ENCODE measurements at places on chromosomes 6 and 20.
A peak's percentile ranks its signal among the peaks of the same experiment; 100 is the strongest.

DNA sequence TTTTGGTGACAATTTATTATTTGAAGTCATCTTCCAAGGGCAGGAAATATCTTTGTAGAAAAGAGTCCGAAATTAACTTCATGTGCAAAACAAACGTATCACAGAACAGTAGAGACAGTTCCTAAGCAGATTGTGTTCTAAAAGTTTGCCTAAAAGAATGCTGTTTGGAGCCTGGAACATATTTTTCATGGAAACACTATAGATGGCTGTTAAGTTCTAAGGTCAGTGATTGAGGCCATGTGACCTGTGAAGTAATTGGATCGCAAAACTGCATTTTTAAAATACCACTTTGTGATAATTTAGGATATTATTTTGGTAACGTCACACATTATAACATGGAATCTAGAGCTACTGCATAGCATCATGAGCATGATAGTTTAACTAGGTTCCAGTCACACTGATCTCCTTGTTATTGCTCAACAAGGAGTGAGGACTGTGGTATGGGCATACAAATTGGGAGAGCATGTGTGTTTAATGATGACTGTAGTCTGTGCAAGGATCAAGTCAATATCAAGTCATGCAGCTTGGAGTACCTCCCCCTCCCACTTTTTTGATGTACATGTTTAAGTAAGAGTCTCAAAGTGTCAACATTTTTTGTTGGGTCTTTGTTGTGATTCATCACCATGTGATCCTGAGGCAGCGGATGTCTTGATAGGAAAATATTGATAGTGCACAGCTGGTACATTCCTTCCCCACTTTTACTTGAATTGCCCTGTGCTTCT, 609.3 kb upstream of the CITED2 start:
- no peak for DNase-seq

GRCh38 chr6:113647143-113647889, 209.8 kb upstream of the MARCKS start:
- DNase-seq: no peak

GRCh38 chr20:49668181-49668877, 45.3 kb downstream of the B4GALT5 start:
- no peak for DNase-seq

- no peak for DNase-seq
Measured at GRCh38 chr6:51147756-51148155, 329.1 kb downstream of the TFAP2B start.

- peak; percentile 37 for DNase-seq
Measured at GRCh38 chr20:12570371-12570770, 438.4 kb upstream of the SPTLC3 start.

- peak; percentile 48 for DNase-seq
Measured at GRCh38 chr20:433300-433975, 25.3 kb downstream of the RBCK1 start.

- DNase-seq: peak; percentile 26
Measured at GRCh38 chr6:138278326-138278725, 60.0 kb upstream of the PBOV1 start.

- DNase-seq: peak; percentile 35
Measured at GRCh38 chr20:50478162-50478990, 31.8 kb upstream of the PTPN1 start.

DNA sequence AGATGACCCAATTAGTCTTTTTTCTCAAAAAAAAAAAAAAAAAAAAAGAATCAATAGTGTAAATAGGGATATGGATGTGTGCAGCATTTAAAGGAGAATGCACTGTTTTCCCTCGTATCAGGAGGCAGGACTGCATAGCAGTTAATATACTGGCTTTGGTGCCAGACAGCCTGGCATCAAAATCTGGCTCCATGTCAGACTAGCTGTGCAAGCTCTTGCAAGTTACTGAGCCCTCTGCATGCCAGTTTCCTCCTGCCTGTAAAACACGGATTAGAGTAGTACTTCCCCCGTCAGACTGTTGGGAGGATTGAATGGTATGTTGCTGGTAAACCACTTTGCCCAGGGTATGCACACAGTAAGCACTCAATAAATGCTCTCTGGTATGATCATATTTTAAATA, 594.2 kb upstream of the CHD6 start:
- no peak for DNase-seq

GRCh38 chr6:84581494-84582259, 182.7 kb downstream of the TBX18 start:
- DNase-seq: peak; percentile 84

- DNase-seq: peak; percentile 46
Measured at GRCh38 chr6:149249370-149250357, 67.8 kb upstream of the TAB2 start.

DNA sequence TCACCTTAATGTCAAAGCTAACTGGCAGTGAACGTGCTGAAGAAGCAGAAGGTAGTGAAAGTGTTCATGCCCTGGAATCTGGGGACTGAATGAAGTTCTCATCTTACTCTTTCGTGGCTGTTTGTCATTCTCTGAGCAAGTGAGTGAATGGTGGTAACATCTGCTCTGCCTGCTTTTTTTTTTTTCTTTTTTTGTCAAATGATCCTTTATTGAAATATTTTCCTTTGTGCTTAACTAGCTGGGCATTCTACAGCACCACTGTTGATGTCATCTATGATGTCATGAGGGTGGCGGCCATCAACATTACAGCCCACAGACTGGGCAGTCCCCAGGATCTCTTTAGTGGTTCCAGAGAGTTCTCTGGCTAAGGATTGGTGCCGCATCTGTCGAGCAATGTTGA, 65.2 kb downstream of the RIN2 start:
- DNase-seq: peak; percentile 27

- DNase-seq: no peak
Measured at GRCh38 chr6:75326557-75327258, 42.1 kb upstream of the TMEM30A start.

GRCh38 chr6:105753620-105754211, 332.4 kb upstream of the PRDM1 start:
- no peak for DNase-seq

DNA sequence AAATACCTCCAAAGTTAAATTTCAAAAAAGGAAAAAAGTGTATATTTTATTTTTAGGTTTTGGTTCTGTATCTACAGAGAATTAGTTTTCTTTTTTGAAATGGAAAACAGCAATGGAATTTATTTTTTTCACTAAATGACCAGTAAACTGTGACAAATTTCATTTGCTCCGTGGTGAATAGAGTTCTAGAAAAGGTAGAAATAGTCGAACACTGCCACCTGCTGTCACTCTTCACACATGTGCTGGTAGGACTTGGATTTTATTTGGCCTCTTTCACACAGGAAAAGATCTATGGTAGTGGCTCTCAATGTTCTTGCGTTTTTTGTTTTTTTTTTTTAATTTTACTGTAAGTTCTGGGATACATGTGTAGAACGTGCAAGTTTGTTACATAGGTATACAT, 312.5 kb downstream of the EYA4 start:
- peak; percentile 65 for DNase-seq

GRCh38 chr6:19142275-19142674, 694.9 kb upstream of the ID4 start:
- no peak for DNase-seq

GRCh38 chr20:14729390-14729789, 392.0 kb upstream of the FLRT3 start:
- no peak for DNase-seq

DNA sequence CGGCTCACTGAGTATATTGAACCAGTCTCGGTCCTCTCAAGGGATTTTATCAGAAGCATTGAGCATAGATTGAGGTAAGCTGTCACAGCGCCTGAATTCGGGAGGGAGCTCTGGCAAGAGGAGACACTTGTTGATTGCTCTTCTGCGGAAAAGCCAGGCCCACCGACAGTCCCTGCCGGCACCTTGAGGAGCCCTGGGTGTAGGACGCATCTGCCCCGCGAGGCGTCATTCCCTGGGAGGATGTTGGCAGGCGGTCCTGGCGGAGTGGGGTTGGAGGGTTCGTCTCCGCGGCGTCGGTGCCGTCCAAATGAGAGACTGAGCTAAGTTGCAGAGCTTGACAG, 843 bp downstream of the FBXO9 start:
- peak; percentile 18 for DNase-seq

GRCh38 chr6:16850681-16851026, 89.4 kb upstream of the ATXN1 start:
- DNase-seq: no peak

- no peak for DNase-seq
Measured at GRCh38 chr20:44618318-44618731, 33.2 kb downstream of the ADA start.

- DNase-seq: no peak
Measured at GRCh38 chr20:1979106-1979778, 14.6 kb downstream of the PDYN start.

DNA sequence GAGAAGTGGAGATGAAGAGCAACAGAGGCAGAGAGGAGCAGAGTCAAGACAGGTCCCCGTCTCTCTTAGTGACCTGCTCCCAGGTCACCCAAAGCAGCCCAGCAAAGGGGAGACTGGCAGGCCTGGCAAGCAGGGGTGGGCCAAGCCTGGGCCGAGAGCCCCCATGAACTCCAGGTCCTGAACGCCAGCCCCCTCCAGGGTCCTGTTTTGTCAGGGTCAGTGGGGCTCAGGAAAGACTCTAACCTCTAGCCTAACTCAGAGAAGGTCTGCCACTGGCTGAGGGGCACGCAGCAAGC, 1.2 kb downstream of the NECAB3 start:
- no peak for DNase-seq

GRCh38 chr6:36964349-36964748, 9.8 kb downstream of the PI16 start:
- no peak for DNase-seq

DNA sequence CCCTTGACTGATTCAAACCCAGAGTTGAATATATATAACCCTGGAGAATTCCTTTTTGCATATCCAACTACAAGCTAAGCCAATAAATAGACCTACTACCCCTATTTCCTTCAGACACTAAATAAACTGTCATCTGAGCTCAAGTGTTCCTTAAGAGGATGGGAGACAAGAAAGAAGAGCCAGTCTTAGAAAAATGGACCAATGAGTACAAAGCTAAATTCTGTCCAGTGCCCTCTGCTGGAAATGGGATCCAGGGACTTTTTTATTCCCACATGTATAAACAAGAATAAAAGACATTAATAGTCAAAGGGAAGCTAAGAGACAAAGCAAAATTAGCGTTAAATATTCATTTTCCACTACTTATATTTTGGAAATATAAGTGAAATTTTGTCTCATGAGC, 4.8 kb downstream of the PPP1R10 start:
- no peak for DNase-seq

GRCh38 chr20:46083101-46083500, 6.7 kb downstream of the NCOA5 start:
- DNase-seq: no peak

DNA sequence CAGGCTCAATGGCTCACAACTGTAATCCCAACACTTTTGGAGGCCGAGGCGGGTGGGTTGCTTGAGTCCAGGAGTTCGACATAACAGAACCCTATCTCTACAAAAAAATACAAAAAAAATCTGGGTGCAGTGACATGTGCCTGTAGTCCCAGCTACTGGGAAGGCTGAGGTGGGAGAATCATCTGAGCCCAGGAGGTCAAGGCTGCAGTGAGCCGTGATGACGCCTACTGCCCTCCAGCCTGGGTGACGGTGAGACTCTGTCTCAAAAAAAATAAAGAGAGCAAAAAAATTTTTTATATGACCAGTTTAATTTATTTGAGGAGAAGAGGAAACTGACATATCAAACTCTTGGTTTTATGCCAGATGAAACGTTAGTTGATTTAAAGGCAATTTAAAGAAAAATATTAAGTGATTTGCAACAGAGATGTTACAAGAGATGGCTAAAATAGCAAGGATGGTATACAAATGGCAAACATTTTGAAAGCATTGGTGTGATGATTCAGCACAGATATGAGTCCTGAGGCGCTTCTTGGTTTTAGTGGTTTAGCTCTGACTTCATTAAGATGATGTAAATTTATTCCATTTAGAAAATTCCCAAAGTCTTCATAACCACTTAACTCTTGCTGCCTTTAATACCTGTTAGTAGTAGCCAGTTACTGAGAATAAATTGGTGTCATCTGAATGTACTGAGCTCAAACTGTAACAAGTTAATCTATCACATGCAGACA, 17.7 kb downstream of the GTF2H5 start:
- DNase-seq: peak; percentile 34

GRCh38 chr20:17077030-17077429, 149.8 kb upstream of the PCSK2 start:
- no peak for DNase-seq

DNA sequence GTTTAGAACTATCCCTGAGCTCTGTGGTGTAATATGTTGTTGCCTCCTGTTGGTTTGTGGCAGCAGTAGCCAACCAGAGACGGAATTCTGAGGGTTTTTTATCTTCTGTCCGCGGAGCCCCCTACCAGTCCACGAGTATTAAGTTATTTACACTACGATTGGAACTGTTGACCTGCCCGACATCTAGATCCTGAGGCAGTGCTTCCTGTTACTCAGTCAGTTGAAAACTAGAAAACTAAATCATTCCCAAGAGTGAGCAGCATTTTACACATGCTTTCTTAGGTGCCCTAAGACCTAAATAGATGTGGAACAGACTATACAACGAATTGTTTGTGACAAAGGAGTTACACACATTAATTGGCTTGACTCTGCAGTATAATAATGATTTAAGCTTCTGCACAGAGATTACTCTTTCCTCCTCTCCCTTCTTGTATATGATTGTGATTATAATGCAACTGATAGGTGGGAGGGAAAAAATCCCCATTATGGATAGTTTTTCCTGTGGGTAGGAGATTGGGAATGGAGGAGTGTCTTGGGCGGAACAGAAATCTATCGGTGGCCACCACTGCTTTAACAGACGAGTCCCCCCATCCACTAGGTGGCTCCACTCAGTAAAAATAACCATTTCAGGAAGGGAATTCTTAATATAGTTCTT, 1.7 kb downstream of the LOC128125822 start:
- DNase-seq: peak; percentile 78

GRCh38 chr20:910870-911770, 5.0 kb downstream of the ANGPT4 start:
- peak; percentile 7 for DNase-seq

DNA sequence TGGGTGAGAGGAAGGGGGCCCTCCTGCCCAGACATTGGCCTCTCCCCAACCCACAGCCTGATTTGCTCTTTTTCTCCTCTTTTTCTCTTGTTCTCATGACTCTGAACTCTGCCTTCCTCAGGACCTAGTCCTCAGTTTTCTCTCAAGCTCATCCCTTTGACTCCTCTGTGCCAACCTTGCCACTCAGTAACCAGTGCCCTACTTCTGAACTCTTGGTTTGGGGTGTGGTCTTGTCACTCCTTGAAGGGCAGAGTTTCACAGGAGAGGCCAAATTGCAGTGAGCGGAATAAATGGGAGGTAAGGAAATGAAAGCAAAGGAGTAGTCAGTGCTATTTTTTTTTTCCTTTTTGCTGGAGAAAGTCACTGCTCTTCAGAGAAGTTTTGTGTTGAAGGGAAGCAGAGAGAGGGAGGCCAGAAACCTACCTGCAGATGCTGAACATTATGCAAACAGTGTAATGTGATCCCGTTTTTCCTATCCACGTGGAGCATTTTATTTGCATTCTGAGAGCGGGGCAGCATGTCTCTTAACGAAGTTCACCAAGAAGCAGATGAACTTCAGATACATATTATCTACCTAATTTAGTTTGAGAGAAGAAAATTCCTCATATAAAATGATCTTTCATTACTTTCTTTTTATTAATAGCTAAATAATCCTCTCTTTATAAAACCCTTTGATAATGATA, 26.9 kb downstream of the CFAP61 start:
- no peak for DNase-seq

All from HT1080 (cell line).